Skin of body (tissue), 3 donors: ENCODE measurements at places on chromosomes 2 and 18.

DNA sequence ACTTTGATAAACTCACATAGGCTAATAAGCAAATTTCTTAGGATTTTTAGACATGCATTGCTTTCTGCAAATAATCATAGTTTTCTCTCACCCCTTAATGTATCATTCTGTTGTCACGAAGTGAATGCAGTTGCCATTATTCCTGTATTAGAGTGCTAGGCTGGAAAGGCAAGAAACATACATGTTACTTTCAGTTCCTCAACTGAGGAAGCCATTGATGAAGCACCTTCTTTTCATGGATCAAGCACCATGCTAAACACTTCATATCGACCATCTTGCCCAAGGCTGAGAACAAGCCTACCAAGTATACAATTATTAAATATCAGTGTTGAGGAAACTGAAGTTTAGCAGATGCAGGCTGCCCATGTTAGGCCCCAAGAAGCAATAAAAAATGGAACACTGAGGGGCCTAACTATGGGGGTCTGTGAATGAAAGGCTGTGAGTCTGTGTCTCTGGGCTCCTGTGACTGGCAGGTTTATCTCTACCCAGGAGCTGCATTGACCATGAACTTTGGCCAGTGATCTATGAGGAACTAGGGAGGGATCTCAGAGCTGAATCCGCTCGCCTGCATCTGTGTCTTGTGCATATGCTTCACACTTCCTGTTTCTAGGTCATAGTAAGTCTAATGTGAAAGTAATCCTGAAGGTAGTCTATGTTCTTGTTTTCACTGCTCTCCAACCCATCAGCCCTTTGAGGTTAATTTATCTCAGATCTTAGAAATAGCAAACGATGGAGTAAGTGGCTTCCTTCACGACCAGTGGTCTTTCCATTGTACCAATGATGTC is 16.0 kb upstream of the TSPYL6 start:
- no peak for DNase-seq

DNA sequence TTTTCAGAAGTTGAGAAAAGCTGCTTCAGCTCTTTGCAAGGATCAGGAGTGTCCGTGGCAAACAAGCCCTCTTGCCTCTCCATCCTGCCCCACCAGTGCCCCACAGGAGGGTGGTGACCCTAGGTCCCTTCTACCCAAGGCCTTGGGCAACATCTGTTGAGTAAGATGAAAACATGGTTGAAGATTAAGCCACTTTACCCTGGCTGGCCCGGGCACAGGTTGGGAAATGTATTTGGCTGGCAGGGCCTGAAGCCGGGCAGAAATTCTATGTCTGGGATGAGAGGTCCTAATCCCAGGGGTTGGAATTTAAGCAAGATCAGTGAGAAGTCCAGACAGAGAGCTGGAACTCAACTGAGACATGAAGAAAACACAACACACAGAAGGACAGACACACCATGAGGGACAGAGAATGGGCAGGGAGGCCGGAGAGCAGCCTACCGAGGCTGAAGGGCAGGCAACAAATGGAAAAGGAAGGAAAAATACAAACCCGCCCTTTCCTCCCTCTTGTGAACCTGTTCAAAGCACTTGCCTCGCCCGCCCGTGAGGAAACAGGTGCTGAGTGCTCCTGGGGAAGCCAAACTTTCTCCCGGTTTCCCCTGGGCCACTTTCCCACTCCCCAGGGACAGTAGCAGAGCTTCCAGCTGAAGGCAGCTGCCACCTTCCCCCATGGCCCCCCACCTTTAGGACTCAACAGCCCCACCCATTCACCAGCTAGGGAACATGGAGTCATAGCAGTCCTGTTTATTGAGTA is 86.1 kb downstream of the TNS1 start:
- DNase-seq, result no peak

- DNase-seq, result no peak
These were observed 333.2 kb downstream of the SOX11 start for GRCh38 chr2:6025391-6025790.

GRCh38 chr18:289026-289425 is 21.2 kb upstream of the THOC1 start:
- DNase-seq, result no peak

GRCh38 chr2:27150639-27151230 is 1.9 kb downstream of the TCF23 start:
- no peak for DNase-seq

- no peak for DNase-seq
These were observed 5.0 kb downstream of the RUFY4 start for GRCh38 chr2:218074031-218074430.
